HCEC 1CT (cell line): ENCODE measurements at places on chromosomes 7 and 10.

GRCh38 chr7:153920126-153920525 lies 132.1 kb upstream of the DPP6 start:
- no peak for DNase-seq

DNA sequence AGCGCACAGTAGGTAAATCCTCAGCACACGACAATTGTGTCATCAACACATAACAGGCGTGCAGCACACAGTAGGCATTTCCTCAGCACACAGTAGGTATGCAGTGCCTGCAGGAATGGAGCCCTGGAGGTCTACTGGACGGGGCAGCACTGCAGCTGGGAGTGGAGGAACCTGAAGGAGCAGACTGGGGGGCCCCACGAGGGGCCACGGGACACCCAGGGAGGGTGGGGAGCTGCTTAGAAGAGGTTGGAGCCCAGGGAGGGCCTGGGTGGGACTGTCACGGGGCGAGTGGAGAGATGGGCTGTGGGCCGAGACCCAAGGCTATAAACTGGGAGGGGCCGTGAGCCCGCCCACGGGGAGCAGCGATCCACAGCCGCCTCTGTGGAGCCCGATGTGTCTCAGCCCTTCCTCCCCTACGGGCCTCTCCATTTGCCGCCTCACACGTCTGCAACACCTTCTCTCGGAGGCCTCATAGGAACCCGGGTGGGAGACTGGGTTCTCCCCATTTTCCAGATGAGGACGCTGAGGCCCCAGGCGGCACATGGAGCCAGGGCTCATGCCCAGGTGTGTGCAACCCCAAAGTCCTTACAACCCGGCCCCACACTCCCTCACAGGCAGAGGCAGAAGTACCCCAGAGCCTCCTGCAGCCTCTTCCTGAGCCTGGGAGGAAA lies 101.5 kb downstream of the MICALL2 start:
- DNase-seq: no peak

DNA sequence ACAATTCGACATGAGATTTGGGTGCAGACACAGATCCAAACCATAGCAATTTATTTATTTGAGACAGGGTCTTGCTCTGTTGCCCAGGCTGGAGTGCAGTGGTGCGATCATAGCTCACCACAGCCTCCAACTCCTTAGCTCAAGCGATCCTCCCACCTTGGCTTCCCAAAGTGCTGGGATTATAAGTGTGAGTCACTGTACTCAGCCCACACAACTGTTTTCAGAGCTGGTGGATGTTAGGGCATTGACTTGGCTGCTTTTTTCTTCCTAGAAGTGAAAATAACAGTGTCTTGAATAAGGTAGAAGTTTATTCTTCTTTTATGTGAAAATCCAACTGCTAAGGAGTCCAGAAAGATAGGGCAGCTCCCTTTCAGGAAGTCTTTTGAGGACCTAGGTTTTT lies 132.1 kb downstream of the CCDC3 start:
- no peak for DNase-seq

- DNase-seq: peak; percentile 63
Measured at GRCh38 chr7:127383123-127383835, 9.2 kb downstream of the ZNF800 start.

DNA sequence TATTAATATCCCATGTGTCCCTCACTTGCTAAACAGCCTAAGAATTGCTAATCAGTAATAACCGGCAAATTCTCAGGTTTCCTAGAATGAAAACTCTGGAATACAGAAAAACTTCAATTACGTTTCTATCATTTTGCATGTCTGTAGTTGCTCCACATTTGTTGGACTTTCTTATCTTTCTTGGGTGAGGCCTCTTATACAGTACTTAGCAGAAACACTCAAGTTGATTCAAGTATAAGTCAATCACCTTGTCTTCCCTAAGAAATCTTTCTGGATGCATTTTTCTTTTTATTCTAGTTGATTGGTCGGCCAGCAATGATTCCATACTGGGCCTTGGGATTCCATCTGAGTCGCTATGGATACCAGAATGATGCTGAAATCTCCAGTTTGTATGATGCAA lies 61.4 kb downstream of the MGAM2 start:
- DNase-seq: no peak

DNA sequence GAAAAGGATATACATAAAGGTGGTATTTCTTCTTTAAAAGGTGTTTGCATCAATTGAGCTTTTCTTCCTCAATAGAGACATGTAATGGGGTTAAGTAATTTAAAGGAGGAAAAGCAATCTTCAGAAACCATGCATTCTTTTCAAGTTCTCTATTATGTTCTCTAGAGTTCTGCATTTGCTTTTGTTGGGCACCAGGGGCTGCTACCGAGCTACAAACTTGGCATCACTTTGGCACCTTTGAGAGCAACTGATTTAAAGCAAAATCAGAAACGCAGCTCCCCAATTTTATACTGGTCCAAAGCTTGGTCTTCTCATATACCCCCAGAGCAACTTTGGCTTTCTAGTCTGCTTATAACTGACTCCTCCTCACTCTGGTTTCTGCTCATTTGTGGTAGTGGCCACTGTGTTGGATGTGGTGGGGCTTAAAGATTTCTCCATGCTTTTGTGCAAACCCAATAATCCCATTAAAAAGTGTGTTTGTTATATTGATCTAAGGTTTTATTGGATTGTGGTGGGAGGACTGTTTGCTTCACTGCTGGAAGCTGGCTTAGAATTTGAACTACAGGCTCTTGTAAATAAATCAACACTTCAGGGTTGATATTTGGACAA lies 712.1 kb downstream of the PHTF2 start:
- peak; percentile 69 for DNase-seq

DNA sequence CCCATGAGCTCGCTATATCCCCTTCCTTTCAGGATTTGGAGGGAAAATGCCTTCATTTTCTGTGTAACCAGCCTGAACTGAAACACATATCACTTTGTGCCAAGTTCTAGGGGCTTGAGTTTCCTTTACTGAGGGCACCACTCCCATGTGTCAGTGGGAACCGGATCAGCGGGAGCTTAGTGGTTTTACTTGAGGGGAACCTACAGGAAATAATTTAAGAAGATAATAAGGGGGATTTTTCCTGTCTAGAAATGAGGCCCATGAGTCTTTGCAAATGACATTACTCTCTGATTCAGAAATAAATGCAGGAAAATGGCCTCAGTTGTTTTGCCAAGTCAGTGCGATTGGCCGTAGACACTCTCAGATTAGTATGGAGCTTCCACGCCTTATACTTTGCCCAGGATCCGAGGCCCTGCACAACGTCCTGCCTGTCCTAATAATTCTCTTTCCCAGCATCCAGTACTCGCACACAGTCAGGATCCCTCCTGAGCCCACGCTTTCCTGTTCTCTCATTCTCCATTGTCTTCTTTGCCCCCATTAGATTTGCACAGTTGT lies 86.4 kb upstream of the LYZL1 start:
- no peak for DNase-seq
